ENCODE measurements at places on chromosomes 3 and 15. TPM values are rescaled to one million over a fixed set of nuclear protein-coding genes. Genes with fewer than 3 reads are reported as not detected.

ZNF621 gene
- total RNA-seq = 6.7 TPM

POC1A gene
- 2.0 TPM for total RNA-seq

KBTBD13 gene
- not detected for total RNA-seq

NANOGP8 gene
- 0.31 TPM for total RNA-seq

HIGD2B gene
- not detected for total RNA-seq

CHRNB4 gene
- total RNA-seq = not detected

EXD1 gene
- not detected for total RNA-seq

GPR27 gene
- total RNA-seq = not detected

DNA sequence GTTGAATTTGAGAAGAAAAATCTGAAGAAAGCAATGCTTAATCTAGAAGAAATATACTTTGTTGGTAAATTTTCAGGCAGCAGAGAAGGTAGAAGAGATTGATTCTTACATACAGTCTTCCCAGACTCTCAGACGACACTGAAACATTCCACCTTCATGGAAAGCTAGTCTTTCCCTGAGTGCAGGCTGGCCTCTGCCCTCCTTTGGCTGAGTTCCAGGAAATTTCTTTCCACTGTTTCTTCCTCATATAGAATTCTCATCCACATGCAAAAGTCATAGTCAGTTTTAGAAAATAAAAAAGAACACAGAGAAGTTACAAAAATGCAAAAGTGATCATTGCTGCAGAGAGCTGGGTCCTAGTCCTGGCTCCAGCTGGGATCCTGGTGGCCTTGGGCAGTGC is 142.5 kb upstream of the PRR23C start:
- H3K4me3 ChIP-seq = no peak overlapping the region
- no peaks in the 10 kb centered on the region for H3K27me3 ChIP-seq
- H3K27ac ChIP-seq = no peak overlapping the region
- no peaks in the 10 kb centered on the region for H3K36me3 ChIP-seq

- DNase-seq = no peak
- peak overlapping the region; percentile 96 for H3K4me3 ChIP-seq
- H3K27ac ChIP-seq = peak overlapping the region; percentile 84
- H3K36me3 ChIP-seq = peaks cover 22% of the 10 kb centered on the region
- no peaks in the 10 kb centered on the region for H3K27me3 ChIP-seq
Observed at GRCh38 chr15:64162478-64162868, 349 bp downstream of the PPIB start.

DNA sequence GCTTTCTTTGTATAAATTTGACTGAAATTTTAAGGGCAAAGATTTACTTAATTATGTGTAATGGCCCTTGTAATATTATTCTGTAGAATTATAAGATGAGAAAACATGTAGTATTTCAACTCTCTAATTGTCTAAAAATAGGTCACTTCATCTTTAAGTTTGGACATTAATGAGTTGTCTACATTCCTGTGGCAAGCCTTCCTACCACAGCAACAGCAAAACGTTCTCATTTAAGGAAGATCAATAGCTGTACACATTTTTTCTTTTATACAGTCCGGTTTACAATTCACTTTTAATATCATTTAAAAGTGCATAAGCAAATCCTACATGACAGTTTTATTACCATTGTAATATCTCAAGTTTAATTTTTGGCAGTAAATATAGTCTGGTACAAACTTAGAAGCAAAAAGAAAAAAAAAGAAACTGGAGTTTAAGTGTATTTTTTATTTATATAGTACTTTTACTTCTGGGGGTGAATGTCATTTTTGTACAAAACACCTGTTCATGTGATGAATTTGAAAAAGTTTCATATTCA is 501.8 kb downstream of the ZPLD1 start:
- DNase-seq = no peak
- no peaks in the 10 kb centered on the region for H3K4me1 ChIP-seq

GRCh38 chr15:33678602-33679001 is 289.7 kb upstream of the CHRM5 start:
- H3K27me3 ChIP-seq = peaks cover 3% of the 10 kb centered on the region
- no peaks in the 10 kb centered on the region for H3K4me1 ChIP-seq
- H3K4me3 ChIP-seq = no peak overlapping the region
- no peak overlapping the region for H3K27ac ChIP-seq
- H3K36me3 ChIP-seq = no peaks in the 10 kb centered on the region
- DNase-seq = no peak

- no peaks in the 10 kb centered on the region for H3K4me1 ChIP-seq
- DNase-seq = no peak
- no peaks in the 10 kb centered on the region for H3K27me3 ChIP-seq
Observed at GRCh38 chr15:70314018-70314354, 216.3 kb upstream of the TLE3 start.

DNA sequence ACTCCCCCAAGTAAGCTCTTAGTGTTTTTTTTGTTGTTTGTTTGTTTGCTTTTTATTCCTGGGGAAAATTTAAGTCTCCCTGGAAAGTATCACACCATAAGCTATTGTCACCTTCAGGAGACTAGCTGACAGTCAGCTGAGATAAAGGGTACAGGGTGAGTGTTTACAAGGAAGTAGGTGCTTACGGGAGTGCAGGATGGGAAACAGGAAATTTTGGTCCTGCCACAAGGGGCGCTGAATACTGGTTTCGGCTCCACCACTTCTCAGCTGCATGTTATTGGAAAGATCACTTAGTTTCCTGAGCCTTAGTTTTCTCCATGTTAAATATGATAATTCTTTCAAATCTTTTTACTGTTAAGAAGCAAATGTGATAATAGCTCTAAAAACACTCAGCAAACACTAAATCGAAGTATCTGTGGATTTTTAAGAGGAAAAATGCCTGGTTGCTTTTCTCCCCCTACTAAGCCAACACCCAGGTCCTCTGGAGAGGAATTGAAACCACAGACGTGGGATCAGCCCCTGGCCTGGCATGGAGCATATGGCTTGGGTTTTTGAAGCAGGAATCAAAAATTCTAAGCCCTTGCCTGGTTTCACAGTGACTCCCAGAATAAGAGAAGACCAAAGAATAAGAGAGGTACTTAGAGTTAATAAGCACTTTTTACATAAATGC is 90.7 kb downstream of the SCN11A start:
- no peak overlapping the region for H3K4me3 ChIP-seq
- no peaks in the 10 kb centered on the region for H3K4me1 ChIP-seq
- no peaks in the 10 kb centered on the region for H3K36me3 ChIP-seq
- no peak overlapping the region for H3K27ac ChIP-seq
- DNase-seq = no peak
- H3K27me3 ChIP-seq = no peaks in the 10 kb centered on the region

GRCh38 chr15:69997813-69998212 is 99.9 kb downstream of the TLE3 start:
- H3K27me3 ChIP-seq = no peaks in the 10 kb centered on the region
- no peak for DNase-seq
- H3K4me1 ChIP-seq = no peaks in the 10 kb centered on the region
- no peak overlapping the region for H3K27ac ChIP-seq

GRCh38 chr3:192433704-192434103 is 293.6 kb downstream of the FGF12 start:
- no peaks in the 10 kb centered on the region for H3K4me1 ChIP-seq
- peak overlapping the region; percentile 20 for H3K4me3 ChIP-seq
- H3K36me3 ChIP-seq = no peaks in the 10 kb centered on the region
- DNase-seq = peak; percentile 54
- no peaks in the 10 kb centered on the region for H3K27me3 ChIP-seq

DNA sequence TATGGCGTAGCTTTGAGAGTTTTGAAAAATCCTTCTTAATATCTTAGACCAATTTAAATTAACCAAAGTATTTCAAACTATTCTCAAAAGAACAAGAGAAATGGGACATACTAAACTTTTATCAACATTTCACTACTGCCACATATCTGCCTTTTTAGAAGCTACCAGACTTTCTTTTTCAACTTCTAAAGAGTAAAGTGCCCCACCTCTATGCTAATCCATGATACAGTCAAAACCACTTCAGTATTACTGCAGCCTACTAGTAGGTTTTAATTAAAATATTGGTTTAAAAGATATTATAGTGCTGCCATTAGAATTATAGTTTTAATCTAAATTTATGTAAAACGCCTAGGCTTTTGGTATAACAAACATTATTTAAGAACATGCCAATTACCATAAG is 15.1 kb downstream of the HERC1 start:
- H3K27me3 ChIP-seq = no peaks in the 10 kb centered on the region
- no peak for DNase-seq
- no peak overlapping the region for H3K27ac ChIP-seq
- no peak overlapping the region for H3K4me3 ChIP-seq
- peaks cover 6% of the 10 kb centered on the region for H3K4me1 ChIP-seq
- no peaks in the 10 kb centered on the region for H3K36me3 ChIP-seq

GRCh38 chr3:99716463-99716995 is 78.1 kb downstream of the COL8A1 start:
- DNase-seq = no peak
- no peaks in the 10 kb centered on the region for H3K36me3 ChIP-seq
- H3K27me3 ChIP-seq = no peaks in the 10 kb centered on the region
- no peak overlapping the region for H3K4me3 ChIP-seq

DNA sequence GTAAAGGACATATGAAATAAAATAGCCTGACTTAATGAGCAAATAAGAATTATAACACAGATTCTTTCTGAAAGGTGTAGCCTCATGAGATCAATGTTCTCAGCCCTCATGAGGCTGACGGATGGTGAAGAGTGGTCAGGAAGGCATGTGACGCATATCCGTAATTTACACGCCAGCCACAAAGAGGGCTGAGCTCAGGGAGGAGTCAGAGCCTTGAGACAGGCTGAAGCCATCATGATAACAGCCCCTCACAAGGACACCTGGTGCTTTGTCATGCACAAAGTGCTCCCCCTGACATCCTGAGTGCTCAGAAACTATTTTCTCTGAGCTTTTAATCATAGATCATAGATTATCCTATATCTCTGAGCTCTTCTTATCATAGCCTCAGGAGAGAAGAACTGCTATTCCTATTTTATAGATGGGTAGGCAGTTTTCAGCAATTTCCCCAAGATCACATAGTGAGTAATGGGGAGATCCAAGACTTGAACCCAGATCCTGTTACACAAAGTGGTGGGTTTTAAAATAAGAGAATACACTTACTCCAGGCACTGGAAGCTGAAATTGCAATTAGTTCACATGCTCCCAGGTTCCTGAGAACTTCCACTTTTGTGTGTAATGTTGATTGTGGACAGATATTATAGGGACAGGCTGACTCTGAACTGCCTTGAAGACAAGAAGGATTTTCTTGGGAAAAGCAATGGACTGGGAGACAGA is 267.1 kb downstream of the RPLP1 start:
- H3K4me1 ChIP-seq = no peaks in the 10 kb centered on the region
- no peak overlapping the region for H3K4me3 ChIP-seq
- DNase-seq = no peak
- no peaks in the 10 kb centered on the region for H3K27me3 ChIP-seq

DNA sequence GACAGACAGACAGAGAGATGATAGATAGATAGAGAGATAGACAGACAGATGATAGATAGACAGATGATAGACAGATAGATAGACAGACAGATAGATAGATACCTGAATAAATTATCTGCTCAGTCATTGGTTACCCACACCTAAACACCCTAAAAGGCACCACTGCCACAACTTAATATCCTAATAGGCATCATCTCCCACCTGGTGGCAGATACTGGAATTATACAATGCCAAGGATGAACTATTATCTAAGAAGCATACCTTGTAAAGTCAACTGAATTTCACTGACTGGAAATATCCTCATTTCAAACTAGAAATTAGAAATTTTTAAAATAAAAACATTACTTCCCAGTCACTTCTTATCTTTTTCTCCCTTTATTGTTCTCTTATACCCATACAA is 19.4 kb upstream of the ATP8B4 start:
- H3K4me1 ChIP-seq = no peaks in the 10 kb centered on the region
- no peak for DNase-seq
- H3K27ac ChIP-seq = no peak overlapping the region
- H3K27me3 ChIP-seq = no peaks in the 10 kb centered on the region
- H3K36me3 ChIP-seq = no peaks in the 10 kb centered on the region
- H3K4me3 ChIP-seq = no peak overlapping the region

DNA sequence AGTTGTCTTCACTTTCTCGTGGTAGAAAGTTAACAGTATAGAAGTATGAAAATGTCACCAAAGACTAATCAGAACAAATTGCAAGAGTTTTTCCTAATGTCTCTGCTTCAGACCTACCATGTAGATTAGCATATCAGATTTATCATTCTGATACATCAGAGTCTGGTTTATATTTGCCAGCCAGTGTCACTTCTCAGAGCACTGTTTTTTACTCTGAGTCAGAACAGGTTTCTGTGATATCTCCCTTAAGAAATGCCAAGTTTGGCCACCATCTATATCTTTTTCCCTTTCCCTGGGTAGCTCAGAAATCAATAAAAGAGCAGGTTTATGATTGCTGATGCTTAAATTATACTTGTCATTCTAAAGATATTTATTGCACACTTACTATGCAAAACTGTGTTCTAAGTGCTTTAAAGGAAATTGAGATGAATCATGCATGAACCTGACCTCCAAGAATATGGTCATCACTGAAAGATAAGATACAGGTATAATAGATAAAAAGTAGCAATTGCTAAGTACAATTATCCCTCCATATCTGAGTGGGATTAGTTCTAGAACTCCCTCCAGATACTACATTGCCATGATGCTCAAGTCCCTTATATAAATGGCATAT is 672.7 kb upstream of the NAALADL2 start:
- no peaks in the 10 kb centered on the region for H3K36me3 ChIP-seq
- H3K27ac ChIP-seq = no peak overlapping the region
- H3K4me3 ChIP-seq = no peak overlapping the region
- H3K4me1 ChIP-seq = no peaks in the 10 kb centered on the region
- no peaks in the 10 kb centered on the region for H3K27me3 ChIP-seq
- DNase-seq = no peak

- no peaks in the 10 kb centered on the region for H3K27me3 ChIP-seq
- H3K4me3 ChIP-seq = no peak overlapping the region
- no peaks in the 10 kb centered on the region for H3K36me3 ChIP-seq
- no peak overlapping the region for H3K27ac ChIP-seq
- no peaks in the 10 kb centered on the region for H3K4me1 ChIP-seq
Observed at GRCh38 chr3:150091626-150092025, 120.9 kb upstream of the PFN2 start.

- H3K27ac ChIP-seq = no peak overlapping the region
- no peaks in the 10 kb centered on the region for H3K27me3 ChIP-seq
- H3K4me1 ChIP-seq = no peaks in the 10 kb centered on the region
- H3K36me3 ChIP-seq = no peaks in the 10 kb centered on the region
Observed at GRCh38 chr15:100737214-100737613, 134.8 kb downstream of the ASB7 start.

- no peak overlapping the region for H3K27ac ChIP-seq
- no peaks in the 10 kb centered on the region for H3K4me1 ChIP-seq
- no peaks in the 10 kb centered on the region for H3K36me3 ChIP-seq
- no peaks in the 10 kb centered on the region for H3K27me3 ChIP-seq
- H3K4me3 ChIP-seq = no peak overlapping the region
Observed at GRCh38 chr3:197203714-197204146, 94.7 kb downstream of the DLG1 start.

DNA sequence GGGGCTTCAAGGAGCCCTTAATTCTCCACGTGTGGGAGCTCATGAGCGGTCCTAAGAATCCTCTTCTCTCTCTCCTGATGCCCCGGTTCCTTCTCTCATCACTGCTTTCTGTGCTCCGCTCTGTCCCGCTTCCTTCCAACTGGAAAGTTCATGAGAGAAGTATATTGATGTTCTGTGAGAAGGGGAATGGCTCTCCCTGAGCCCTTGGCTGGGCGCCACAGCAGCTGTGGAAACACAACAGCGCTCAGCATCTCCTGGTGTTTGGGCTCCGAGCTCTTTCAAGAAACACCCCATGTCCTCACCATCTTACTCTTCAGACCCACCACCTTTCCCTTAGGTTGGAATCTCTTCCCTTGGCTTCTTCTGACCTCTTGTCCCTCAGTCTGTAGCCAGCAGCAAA is 161.7 kb downstream of the VGLL4 start:
- H3K36me3 ChIP-seq = no peaks in the 10 kb centered on the region
- DNase-seq = no peak
- H3K27me3 ChIP-seq = no peaks in the 10 kb centered on the region
- H3K4me3 ChIP-seq = no peak overlapping the region
- H3K4me1 ChIP-seq = no peaks in the 10 kb centered on the region

All from right lobe of liver (tissue), 6 donors.